ENCODE measurements at places on chromosomes 6 and 20.

DNA sequence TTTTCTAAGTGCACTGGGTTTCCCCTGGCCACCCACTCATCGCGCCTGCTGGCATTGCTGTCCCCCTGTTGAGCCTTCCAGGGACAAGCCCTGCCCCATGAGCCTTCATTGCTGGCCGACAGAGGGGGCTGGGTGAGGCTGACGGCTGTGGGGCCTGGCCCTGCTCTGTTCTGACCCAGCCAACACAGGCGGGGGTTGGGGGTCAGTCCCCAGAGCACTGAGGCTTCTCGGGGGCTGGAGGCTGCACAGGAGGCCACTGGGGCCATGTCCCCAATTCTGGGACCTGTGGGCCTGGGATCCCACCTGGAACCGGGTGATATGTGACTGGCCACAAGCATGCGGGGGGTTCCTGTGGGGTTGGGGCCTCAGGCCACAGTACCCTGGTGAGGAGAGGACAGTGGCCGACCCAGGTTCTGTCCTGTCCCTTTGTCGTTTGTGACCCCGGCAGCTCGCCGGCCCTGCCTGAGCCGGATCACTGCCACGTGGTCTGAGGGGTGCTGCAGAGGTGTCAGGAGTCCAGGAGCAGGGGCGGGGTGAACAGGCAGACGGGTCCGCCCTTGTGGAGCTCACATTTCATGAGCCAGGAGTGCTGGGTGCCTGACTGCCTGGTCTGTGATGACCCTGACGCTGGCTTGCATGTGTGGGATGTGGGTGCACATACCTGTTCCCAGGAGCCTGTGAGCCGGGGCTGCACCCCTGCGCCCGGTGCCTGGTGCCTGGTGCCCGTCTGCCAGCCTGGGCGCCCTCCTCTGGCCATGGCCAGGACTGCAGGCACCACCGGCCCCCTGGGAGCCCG is 2.1 kb upstream of the COL20A1 start:
- peak; percentile 54 for DNase-seq

- no peak for DNase-seq
Measured at GRCh38 chr20:45459606-45460005, 9.9 kb upstream of the WFDC2 start.

DNA sequence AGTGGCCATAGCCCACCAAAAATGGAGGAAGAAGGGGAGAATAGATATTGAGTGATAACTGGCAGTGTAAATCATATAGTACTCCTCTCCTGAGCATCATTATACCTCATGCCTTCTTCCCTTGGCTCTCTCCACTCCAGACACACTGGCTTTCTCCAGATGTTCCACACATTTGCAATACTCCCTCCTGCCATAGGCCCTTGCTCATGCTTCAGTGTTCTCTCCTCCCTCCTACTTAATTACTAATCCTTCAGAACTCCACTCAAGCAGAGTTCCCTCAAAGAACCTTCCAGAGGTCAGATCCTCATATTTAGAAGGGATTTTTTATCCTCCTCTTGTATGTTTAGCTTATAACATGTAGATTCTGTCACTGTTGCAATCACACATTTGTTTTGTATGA is 279.5 kb upstream of the SUPT3H start:
- DNase-seq, result no peak

GRCh38 chr6:99512033-99512432 is 3.2 kb downstream of the USP45 start:
- no peak for DNase-seq

DNA sequence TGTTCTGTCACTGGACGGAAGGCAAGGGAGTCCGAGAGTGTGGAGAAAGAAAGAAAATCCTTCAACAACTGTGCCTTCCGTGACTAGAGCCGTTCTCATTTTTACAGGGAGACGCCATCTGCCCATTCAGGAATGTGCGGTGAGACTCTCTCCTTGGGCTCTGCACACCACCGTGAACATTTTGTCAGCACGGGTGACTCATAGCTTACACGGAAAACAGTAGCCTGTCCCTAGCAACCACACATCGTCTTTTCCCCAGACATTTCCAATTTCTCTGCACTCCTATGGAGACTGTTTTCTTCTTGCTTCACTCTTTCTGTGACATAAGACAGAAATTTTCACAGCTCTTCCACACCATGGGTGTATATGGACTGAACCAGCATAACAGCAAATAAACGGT is 55.1 kb downstream of the TBXT start:
- no peak for DNase-seq

DNA sequence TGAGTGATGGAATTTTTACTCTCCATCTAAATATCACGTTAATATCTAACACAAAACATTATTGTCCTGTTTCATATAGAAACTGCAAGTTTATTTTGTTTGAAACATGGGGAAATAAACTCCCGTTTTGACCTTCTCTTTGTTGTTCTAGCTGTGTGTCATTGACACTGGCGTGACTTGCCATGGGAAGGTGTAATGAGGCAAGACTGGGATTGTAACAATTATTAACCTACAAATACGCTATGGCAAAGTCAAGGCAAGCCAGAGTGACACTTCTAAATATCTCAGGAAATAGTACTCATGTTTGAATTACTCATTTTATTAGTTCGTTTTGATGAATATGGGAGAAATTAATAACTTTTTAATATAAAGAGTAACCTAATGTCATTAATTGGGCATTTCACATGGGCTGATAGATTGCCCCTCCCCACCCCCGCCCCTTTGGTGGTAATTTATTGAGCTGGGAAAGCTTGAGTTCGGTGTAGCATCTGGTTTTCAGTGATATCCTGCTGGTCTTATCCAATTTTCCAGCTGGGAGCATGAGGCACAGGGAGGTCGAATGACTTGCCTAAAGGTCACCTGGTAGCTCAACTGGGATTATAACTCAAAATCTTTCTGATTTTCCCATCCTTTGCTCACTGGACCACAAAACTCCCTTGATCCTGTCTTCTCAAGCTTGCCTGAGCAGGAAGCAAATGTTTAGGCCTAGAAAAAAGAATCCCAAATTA is 380.6 kb upstream of the JAG1 start:
- DNase-seq, result no peak

GRCh38 chr6:145761584-145761983 is 26.3 kb upstream of the EPM2A start:
- DNase-seq, result no peak

DNA sequence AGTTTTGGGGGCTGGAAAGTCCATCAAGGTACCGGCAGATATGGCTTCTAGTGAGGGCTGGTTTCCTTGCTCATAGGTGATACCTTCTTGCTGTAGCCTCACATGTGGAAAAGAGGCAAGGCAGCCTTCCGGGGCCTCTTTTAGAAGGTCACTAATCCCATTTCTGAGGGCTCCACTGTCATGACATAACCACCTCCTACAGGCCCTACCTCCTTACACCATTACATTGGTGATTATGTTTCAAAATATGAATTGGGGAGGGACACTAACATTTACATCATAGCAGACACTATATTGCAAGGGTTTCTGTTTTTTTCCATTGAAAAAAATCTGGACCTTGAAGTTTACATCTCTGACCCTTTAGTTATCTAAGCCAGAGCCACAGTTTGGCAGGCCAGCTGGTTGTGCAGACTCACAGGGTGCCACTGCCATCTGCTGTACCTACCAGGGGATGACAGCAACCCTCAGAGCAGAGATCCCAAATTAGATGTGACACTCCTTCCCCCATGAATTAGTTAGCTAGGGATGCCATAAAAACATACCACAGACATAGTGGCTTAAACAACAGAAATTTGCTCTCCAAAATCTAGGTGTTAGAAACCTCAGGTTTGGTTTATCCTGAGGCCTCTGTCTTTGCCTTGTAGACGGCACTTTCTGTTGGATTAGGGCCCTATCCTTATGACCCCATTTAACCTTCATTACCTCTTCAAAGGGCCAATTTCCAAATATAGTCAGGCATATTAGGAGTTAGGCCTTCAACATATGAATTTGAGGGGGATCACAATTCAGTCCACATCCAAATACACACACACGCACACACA is 166.4 kb upstream of the RNF217 start:
- no peak for DNase-seq

- no peak for DNase-seq
Measured at GRCh38 chr20:60295214-60295613, 337.0 kb downstream of the CDH26 start.

GRCh38 chr6:72048080-72048479 is 161.7 kb downstream of the RIMS1 start:
- DNase-seq, result no peak

DNA sequence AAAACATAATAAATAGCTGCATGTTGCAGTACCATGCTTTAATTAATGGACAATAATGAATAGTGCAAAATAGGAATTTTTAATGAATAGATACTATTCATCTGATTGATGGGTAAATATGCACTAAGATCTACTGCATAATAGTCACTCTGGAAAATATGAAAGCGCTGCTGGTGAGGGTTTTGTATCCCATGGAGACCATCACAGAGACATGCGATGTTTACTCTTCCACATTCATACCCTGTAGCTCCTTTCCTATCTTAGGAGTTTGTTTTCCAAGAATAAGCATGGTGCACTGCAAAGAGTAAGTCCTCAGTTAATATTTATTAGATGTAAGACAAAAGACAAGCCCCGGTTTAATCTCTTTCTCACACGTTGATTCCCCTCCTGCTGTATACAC is 81.4 kb downstream of the NRSN1 start:
- DNase-seq, result no peak

GRCh38 chr20:24733416-24733815 is 215.7 kb upstream of the CST7 start:
- no peak for DNase-seq
